ENCODE measurements at places on chromosomes 5 and 9. TPM values are rescaled to one million over a fixed set of nuclear protein-coding genes. Genes with fewer than 3 reads are reported as not detected.

GRCh38 chr9:63859475-63860215 lies 1425.4 kb downstream of the FOXD4L5 start:
- no peaks in the 10 kb centered on the region for H3K4me1 ChIP-seq
- no peaks in the 10 kb centered on the region for H3K36me3 ChIP-seq
- no peak overlapping the region for H3K27ac ChIP-seq
- H3K27me3 ChIP-seq: no peaks in the 10 kb centered on the region
- no peak for DNase-seq

GRCh38 chr5:157069949-157070348 lies 11.0 kb upstream of the HAVCR1 start:
- H3K36me3 ChIP-seq: no peaks in the 10 kb centered on the region
- DNase-seq: no peak
- H3K4me1 ChIP-seq: no peaks in the 10 kb centered on the region
- H3K4me3 ChIP-seq: no peak overlapping the region

The KIF24 gene
- 1.1 TPM for polyA plus RNA-seq

DNA sequence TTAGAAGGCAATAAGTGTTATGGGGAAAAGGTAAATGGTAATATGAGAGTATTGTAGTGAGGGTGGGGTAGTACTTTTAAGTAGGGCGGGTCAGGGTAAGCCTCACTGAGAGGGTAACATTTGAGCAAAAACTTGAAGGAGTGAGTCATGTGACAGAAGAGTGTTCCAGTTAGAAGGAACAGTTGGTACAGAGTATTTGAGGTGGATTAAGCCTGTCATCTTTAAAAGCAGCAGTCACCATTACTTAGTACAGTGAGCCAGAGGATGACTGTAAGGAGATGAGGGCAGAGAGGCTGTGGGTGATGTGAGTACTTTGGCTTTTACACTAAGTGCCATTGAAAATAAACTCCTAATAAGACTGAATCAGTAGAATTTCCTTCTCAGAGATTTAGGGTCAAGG lies 54.8 kb downstream of the UBAP1 start:
- no peaks in the 10 kb centered on the region for H3K4me1 ChIP-seq
- H3K27ac ChIP-seq: no peak overlapping the region
- no peaks in the 10 kb centered on the region for H3K27me3 ChIP-seq
- H3K4me3 ChIP-seq: no peak overlapping the region
- peak; percentile 60 for DNase-seq
- H3K36me3 ChIP-seq: peaks cover 15% of the 10 kb centered on the region

- DNase-seq: peak; percentile 66
- no peaks in the 10 kb centered on the region for H3K27me3 ChIP-seq
- no peaks in the 10 kb centered on the region for H3K36me3 ChIP-seq
- no peak overlapping the region for H3K4me3 ChIP-seq
These were observed 111.8 kb downstream of the HMHB1 start for GRCh38 chr5:143923634-143924266.

GRCh38 chr5:107300721-107301327 lies 369.9 kb downstream of the EFNA5 start:
- no peak overlapping the region for H3K27ac ChIP-seq
- H3K36me3 ChIP-seq: no peaks in the 10 kb centered on the region
- no peaks in the 10 kb centered on the region for H3K27me3 ChIP-seq
- DNase-seq: no peak
- peaks cover 10% of the 10 kb centered on the region for H3K4me1 ChIP-seq

GRCh38 chr5:27208051-27208450 lies 169.7 kb upstream of the CDH9 start:
- H3K27ac ChIP-seq: no peak overlapping the region
- no peaks in the 10 kb centered on the region for H3K4me1 ChIP-seq
- DNase-seq: peak; percentile 2
- H3K4me3 ChIP-seq: no peak overlapping the region
- no peaks in the 10 kb centered on the region for H3K27me3 ChIP-seq
- H3K36me3 ChIP-seq: no peaks in the 10 kb centered on the region

DNA sequence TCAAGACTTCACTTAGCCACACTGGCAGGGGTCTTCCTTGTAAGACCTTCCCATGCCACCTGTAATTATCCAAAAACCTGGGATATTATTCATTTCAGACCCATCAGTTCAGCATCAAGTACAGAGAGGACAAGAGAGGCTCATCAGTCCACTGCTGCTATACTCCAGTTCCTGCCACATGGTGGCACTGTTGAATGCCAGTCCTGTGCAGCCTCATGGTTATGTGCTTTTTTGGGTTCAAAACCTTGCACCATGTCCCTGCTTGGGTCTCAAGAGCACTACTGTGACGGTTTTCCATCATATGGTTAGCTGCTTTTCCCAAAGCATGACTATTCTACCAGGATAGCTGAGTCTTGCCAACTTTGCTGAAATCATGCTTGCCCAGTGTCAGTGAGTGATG lies 8.5 kb downstream of the PTGS1 start:
- H3K27ac ChIP-seq: no peak overlapping the region
- H3K36me3 ChIP-seq: peaks cover 46% of the 10 kb centered on the region
- H3K4me3 ChIP-seq: no peak overlapping the region
- no peaks in the 10 kb centered on the region for H3K27me3 ChIP-seq
- DNase-seq: no peak

DNA sequence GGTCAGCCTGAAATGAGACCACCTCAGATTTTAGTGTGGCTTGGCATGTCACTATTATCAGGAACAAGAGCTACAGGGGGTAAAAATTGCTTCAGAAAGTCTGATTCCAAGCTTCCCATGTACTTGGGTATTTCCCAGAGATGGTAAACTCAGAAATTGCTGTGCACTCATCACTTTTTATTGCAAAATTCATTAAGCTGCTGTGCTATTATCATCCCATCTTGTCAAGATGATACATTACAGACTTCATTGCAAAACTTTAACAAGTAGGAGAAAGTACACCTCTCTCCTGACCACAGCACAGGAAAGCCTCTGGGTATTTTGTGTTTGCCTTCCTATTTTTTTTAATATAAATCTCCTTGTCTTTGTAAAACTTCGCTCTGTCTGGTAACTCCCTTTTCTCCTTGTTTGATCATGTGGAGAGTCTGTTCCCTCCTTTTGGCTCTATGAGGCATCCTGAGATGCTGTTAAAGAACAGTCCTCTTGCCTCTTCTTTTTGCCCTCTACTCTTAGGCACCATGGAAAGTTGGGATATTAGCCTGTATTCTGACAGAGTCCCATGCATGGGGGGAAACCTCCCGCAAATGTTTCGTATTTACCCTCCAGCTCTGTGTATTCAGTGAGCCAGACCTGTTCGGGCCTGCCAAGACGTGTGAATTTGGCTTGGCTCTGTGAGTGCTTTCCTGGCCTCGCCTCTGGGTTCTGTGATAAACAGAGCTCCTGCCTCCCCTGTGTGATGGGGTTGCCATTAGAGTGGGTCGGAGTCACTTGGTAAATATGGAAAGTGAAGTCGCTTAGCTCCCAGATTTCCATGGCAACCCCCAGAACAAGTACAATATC lies 260.7 kb downstream of the NR3C1 start:
- peak; percentile 17 for DNase-seq
- no peak overlapping the region for H3K4me3 ChIP-seq
- no peaks in the 10 kb centered on the region for H3K27me3 ChIP-seq
- H3K4me1 ChIP-seq: peaks cover 3% of the 10 kb centered on the region
- no peaks in the 10 kb centered on the region for H3K36me3 ChIP-seq

The SLC22A4 gene
- polyA plus RNA-seq: 2.5 TPM

- no peaks in the 10 kb centered on the region for H3K36me3 ChIP-seq
- H3K4me1 ChIP-seq: no peaks in the 10 kb centered on the region
- H3K27ac ChIP-seq: no peak overlapping the region
These were observed 987 bp upstream of the FOXI1 start for GRCh38 chr5:170104710-170105109.

- no peaks in the 10 kb centered on the region for H3K27me3 ChIP-seq
These were observed 42.5 kb upstream of the EXOC3 start for GRCh38 chr5:400282-401145.

GRCh38 chr5:112018846-112019245 lies 261.9 kb upstream of the NREP start:
- H3K4me3 ChIP-seq: no peak overlapping the region
- no peaks in the 10 kb centered on the region for H3K27me3 ChIP-seq
- DNase-seq: no peak
- no peaks in the 10 kb centered on the region for H3K4me1 ChIP-seq

DNA sequence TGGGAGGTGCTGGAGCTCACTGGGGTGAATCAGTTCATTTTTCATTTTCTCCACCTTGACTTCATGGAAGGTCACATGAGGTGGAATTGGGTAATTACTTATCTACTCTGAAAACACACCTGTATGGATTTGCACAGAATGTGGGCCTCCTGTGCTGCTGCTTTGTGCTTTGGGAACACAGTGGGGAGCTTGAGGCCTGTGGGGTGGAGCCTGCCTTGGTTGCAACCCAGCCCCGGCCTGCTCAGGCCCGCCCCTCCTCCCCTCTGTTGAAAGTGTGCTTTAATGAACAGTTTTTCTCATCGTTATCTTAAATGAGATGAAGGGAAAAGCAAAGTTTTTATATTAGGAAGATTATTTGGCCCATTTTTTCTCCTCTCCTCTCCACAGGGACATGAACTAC lies 28.5 kb upstream of the DMRT3 start:
- no peaks in the 10 kb centered on the region for H3K4me1 ChIP-seq
- no peaks in the 10 kb centered on the region for H3K36me3 ChIP-seq
- no peak overlapping the region for H3K27ac ChIP-seq
- H3K27me3 ChIP-seq: peaks cover 2% of the 10 kb centered on the region
- DNase-seq: no peak

GRCh38 chr9:120336021-120336752 lies 243.8 kb downstream of the CDK5RAP2 start:
- H3K36me3 ChIP-seq: no peaks in the 10 kb centered on the region
- no peak overlapping the region for H3K27ac ChIP-seq
- H3K27me3 ChIP-seq: peaks cover 5% of the 10 kb centered on the region
- no peaks in the 10 kb centered on the region for H3K4me1 ChIP-seq
